ENCODE measurements at places on chromosomes 7 and 10.

GRCh38 chr7:112370436-112370835, 79.8 kb upstream of the IFRD1 start:
- no peak for DNase-seq

GRCh38 chr10:61120805-61121204, 176.8 kb upstream of the RHOBTB1 start:
- DNase-seq: no peak

GRCh38 chr10:938941-939678, 7.6 kb upstream of the LARP4B start:
- no peak for DNase-seq

DNA sequence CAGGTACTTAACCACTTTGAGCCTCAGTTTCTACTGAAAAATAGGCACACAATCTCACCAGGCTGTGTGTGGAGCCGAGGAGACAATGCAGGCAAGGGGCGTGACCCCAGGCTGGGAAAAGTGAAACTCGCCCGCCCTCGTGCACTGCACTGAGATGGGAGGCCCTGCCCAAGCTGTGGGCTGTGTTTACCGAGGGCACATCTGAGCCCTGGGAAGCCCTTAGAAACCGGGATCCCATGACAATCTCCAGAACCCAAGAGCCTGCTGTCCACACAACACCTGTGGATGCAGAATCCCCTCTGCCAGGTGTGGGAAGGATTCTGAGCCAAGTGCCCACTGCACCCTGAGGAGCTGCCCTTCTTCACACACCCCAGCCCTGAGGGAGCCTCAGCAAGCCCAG, 198.3 kb downstream of the GRID1 start:
- no peak for DNase-seq

- DNase-seq: no peak
Measured at GRCh38 chr7:20346577-20346976, 15.9 kb downstream of the ITGB8 start.

DNA sequence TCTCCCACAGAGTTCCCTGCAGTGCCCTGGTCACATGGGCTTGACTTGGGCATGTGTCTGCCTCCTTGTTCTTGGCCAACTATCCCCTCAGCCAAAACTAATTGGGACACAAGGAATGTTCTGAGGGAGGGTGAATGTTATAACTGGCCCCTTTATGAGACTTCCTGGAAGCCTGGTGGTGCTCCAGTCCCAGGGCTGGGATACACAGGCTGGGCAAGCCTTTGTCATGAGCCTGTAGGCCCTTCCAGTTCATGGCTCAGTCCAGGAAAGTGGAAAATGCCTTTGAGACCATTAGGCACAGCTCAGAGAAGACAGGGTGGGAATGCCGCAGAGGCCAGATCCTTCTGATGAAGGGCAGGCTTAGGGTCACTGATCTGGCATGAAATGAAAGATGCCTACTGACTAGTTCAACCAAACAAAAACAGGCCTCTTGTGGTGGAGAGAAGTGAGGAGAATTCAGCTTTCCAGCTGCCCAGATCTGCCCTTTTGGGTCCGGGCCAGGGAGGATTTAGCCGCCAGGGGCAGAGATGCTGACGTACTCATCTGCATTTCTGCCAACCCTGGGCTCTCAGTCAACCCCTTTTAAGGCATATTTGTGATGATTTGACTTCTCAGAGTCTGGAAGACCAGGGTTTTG, 961.5 kb downstream of the KCNMA1 start:
- no peak for DNase-seq

GRCh38 chr10:7436490-7437100, 25.8 kb upstream of the SFMBT2 start:
- DNase-seq: no peak

DNA sequence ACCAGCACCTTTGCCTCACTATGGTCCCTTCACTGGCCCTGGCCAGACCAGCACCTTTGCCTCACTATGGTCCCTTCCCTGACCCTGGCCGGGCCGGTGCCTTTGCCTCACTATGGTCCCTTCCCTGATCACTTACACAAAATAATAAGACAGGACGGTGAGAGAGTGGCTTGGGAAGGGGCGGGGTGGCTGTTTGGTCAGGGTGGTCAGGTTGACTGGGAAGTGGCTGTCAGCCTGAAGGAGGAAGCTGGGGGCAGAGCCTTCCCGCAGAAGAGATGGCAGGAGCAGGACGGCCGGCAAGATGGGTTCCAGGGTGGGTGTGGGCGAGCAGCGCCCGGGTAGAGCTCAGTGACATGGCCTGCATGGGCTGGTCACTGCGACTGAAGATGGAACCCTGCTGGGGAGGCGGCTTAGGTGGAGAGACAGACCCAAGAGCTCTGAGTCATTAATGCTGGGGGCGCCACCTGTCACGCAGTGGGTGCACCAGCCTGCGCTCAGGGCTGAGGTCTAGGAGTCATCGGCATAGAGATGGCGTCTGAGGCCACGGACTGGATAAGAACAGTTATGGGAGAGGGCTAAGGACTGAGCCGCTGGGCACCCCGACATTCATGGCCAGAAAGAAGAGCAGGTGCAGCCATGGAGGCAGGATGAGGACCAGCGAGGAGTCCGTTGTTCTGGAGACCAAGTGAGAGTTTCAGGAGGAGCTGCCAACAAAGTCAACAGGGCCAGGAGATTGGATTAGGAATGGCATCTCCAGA, 91.8 kb downstream of the CHST15 start:
- no peak for DNase-seq

DNA sequence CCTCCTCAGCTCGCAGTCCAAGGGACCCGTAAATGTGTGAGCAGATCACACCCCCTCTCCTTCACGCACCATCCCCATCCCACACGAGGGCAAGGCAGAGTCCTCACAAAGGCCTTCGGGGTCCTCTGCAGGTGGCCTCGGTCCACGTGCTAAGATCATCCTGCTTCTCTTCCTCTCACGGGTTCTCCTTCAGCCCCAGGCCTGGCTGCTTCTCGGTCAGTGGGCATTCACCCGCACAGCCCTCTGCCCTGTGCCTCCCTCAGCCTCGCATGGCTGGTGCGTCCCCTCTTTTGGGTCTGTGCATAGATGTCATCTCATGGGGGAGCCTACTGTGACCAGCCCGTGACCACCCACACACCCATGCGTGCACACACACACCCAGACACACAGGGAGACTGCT, 17.3 kb upstream of the FOXL3 start:
- DNase-seq: no peak

DNA sequence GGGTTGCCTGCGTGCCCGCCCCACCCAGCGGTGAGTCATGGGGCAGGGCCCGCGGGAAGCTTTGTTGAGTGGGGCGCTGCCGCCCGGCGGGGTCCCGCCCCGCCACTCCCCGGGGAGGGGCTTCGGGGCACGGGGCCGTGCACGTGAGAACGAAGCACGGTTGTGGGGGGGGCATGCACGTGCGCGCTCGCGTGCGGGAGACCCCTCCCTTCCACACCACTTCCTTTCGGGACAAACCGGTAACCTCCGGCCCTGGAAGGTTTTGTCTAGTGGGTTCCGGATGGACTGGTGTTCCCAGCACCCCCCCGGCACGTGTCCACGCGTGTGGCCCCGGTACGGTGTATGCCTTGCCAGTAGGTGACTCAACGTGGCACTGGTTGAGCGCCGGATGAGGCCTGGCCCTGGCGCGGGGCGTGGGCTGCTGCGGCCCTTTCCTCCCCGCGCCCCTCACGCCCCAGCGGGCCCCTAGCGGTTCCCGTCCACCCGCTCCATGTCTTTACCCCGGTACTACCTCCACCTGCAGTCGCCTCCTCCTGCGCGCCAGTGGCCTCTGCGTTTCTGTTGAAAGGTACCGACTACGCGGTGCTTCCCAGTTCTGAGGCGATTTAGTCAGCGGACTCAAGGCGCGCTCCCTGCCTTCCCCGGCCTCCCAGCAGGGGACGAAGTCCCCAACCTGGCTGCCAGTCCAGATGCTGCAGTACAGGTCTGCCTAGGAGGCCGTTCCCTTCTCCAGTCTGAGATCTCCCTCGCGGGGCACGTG, 3.1 kb downstream of the ADIRF start:
- DNase-seq: peak; percentile 86

DNA sequence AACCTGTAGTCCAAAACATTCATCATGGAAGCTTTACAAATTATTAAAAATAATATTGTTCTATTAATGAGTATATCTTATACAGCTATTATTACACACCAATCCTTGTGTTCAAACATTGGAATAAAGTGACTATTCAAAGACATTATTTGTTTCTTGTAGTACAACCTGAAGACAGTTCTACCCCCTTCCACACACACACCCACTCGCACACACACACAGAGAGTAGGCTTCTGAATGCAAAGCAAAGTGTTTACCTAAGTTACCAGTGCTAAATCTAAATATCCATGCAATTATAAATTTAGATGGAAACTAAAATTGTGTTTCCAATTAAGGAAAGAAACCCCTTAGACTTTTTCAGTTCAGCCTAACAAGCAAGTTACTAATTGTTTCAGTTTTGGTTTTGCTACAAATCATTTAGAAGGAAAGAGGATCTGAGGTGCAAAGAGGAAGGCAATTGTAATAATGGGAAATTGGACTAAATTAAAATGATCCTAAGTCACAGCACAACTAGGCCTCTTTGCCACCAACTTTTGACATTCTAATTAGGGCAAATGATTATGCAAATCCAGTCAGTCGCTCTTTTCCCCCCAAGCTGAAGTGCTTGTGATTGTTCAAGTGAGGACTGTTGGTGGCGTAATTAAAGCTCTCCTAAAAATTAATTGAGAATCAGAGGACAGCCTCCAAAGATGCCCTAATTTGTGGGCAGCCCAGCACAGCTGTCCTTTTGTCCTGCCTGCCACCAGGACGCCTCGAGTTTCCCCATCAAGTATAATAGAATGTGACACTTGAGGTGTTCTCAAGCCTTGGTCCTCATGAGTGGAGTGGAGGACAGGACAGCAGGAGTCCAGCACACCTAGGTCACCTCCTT, 19.9 kb upstream of the ATOH7 start:
- DNase-seq: no peak

- no peak for DNase-seq
Measured at GRCh38 chr7:41315764-41316163, 387.1 kb downstream of the INHBA start.

- no peak for DNase-seq
Measured at GRCh38 chr10:17410907-17411306, 43.5 kb downstream of the ST8SIA6 start.
